Endothelial cell of umbilical vein (primary cell): ENCODE measurements at places on chromosomes 2 and 18. TPM values are rescaled to one million over a fixed set of nuclear protein-coding genes. Genes with fewer than 3 reads are reported as not detected.
A peak's percentile ranks its signal among the peaks of the same experiment; 100 is the strongest.

- no peak overlapping the region for H3K4me3 ChIP-seq
- H3K36me3 ChIP-seq, result no peaks in the 10 kb centered on the region
- no peak for DNase-seq
- no peaks in the 10 kb centered on the region for H3K4me1 ChIP-seq
Measured at GRCh38 chr18:59038295-59039039, 101.2 kb upstream of the SEC11C start.

- H3K36me3 ChIP-seq, result no peaks in the 10 kb centered on the region
- DNase-seq, result no peak
- H3K27me3 ChIP-seq, result no peaks in the 10 kb centered on the region
- H3K4me1 ChIP-seq, result peaks cover 16% of the 10 kb centered on the region
- no peak overlapping the region for H3K27ac ChIP-seq
Measured at GRCh38 chr18:79495591-79496071, 99.9 kb downstream of the NFATC1 start.

- no peaks in the 10 kb centered on the region for H3K4me1 ChIP-seq
- no peaks in the 10 kb centered on the region for H3K36me3 ChIP-seq
- DNase-seq, result no peak
- H3K4me3 ChIP-seq, result no peak overlapping the region
- no peak overlapping the region for H3K27ac ChIP-seq
Measured at GRCh38 chr18:75782204-75782603, 354.7 kb upstream of the SMIM21 start.

DNA sequence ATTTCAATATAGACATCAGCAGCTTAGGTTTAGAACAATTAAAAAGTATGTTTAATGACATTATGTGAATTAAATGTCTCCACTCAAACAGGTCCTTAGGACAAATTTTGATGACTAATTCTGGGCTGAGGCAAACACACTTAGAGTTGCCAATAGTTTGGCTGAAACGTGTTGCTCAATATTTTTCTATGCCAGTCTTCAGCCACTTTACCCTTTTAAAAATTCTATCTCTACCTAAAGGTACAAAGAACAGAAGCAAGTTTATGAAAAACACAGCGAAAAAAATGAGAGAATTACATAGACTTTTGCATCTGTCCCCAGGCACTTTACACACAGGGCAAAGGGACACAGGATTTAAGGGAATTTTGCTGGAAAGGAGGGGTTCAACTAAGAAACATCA is 4.5 kb downstream of the IDH1 start:
- peaks cover 7% of the 10 kb centered on the region for H3K36me3 ChIP-seq
- peak; percentile 33 for DNase-seq
- H3K4me3 ChIP-seq, result no peak overlapping the region
- H3K4me1 ChIP-seq, result peaks cover 28% of the 10 kb centered on the region
- H3K27me3 ChIP-seq, result no peaks in the 10 kb centered on the region
- H3K27ac ChIP-seq, result no peak overlapping the region

DNA sequence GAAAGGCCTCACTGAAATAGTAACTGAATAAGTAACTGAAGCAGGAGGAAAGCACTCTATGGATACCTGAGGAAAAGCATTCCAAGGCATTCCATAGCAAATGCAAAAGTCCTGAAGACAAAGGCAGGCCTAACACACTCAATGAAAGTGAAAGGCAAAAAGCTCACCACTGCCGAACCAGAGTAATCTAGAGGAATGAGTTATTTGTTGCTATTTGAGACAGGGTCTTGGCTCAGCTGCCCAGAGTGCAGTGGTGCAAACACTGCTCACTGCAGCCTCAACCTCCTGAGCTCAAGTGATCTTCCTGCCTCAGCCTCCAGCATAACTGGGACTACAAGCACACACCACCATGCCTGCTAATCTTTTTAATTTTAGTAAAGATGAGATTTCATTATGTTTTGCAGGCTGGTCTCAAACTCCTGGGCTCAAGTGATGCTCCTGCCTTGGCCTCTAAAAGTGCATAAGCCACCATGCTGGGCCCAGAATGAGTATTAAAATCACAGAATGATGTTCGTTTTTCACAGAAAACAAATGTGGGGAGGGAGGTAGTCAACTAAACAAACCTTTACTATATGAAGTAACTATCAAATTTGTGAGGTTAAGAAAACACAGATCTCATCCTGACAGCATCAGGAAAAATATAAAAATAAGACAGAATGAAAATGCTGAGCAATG is 17.9 kb downstream of the PIAS2 start:
- H3K4me1 ChIP-seq, result peaks cover 2% of the 10 kb centered on the region
- DNase-seq, result no peak
- H3K27me3 ChIP-seq, result no peaks in the 10 kb centered on the region
- no peak overlapping the region for H3K27ac ChIP-seq
- H3K36me3 ChIP-seq, result no peaks in the 10 kb centered on the region

DNA sequence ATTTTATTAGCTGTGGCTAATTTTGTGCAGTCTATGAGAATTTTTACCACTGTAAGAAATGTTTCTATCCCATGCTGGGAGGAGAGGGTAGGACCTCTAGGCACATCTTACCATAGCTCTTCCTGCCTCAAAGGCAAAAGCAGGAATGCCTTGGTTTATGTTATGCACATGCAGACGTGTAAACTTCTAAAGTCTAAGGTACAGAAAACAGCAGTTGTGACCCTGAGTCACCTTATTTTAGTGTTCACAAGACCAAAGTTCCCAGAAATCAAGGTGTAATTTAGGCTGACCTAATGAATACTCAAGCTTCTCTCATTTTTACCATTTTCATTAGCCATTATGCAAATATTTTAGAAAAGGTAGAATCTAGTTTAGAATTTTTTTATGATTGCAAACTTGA is 15.4 kb upstream of the WIPF1 start:
- no peak overlapping the region for H3K4me3 ChIP-seq
- DNase-seq, result no peak
- H3K4me1 ChIP-seq, result peaks cover 12% of the 10 kb centered on the region
- no peaks in the 10 kb centered on the region for H3K36me3 ChIP-seq

DNA sequence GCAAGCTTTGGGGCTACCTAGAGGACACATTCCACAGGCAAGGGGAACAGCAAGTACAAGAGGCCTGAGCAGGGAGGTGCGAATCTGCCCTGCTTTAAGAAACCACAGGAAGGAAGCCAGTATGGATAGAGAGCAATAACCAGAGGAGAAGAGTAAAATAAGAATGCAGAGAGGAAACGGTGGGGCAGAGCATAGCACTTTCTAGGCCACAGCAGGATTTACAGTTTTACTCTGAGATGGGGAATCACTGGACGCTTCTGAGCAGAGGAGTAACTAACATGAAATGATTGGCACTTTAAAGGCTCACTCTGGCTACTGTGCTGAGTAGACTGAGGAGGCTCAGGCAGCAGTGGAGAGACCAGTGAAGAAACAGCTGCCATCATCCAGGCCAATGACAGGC is 23.8 kb downstream of the AAK1 start:
- DNase-seq, result peak; percentile 20
- H3K27ac ChIP-seq, result no peak overlapping the region
- H3K4me3 ChIP-seq, result no peak overlapping the region
- H3K4me1 ChIP-seq, result peaks cover 27% of the 10 kb centered on the region
- H3K27me3 ChIP-seq, result no peaks in the 10 kb centered on the region

DNA sequence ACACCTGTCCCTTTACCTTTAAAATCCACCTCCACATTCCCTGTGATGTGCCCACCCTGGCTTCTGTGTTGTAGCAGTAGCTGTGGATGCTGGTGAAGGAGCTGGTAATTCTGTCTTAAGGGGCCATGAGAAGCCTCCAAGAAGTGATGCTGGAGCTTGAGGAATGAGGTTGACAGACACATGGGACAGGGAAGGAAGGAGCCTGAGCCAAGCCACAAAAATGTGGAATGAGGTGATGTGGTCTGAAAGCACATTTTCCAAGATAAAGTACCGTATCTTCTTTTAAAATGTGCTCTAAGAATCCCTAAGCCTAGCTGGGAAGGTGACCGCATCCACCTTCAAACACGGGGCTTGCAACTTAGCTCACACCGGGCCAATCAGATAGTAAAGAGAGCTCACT is 31.2 kb downstream of the VWA3B start:
- H3K36me3 ChIP-seq, result no peaks in the 10 kb centered on the region
- no peaks in the 10 kb centered on the region for H3K4me1 ChIP-seq
- H3K4me3 ChIP-seq, result no peak overlapping the region

DNA sequence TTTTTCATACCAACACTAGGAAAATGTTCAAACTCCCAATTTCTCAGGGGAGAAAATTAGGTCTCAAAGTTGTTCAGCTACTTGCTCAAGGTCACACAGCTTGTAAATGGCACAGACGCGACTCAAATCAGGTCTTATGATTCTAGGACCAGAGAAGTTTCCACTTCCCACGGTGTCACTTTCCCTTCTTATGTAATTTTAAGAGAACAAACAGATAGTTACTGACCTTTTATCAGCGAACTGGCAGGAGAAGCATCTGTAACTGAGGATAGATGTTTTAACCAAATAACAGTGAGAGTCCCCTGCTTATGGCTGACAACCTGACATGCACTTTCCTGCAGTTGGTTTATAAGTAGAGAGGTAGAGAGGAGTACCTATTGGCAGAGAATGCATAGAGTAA is 2.1 kb upstream of the KCNJ3 start:
- no peaks in the 10 kb centered on the region for H3K4me1 ChIP-seq
- no peak for DNase-seq
- no peak overlapping the region for H3K27ac ChIP-seq
- H3K27me3 ChIP-seq, result peaks cover 22% of the 10 kb centered on the region
- H3K4me3 ChIP-seq, result no peak overlapping the region

GRCh38 chr18:30522288-30522929 is 520.1 kb downstream of the DSC3 start:
- no peak overlapping the region for H3K4me3 ChIP-seq
- H3K27me3 ChIP-seq, result no peaks in the 10 kb centered on the region
- no peak for DNase-seq
- H3K27ac ChIP-seq, result no peak overlapping the region

GRCh38 chr2:200761266-200761665 is 50.4 kb upstream of the BZW1 start:
- peak; percentile 71 for DNase-seq
- peaks cover 60% of the 10 kb centered on the region for H3K4me1 ChIP-seq
- H3K27ac ChIP-seq, result peak overlapping the region; percentile 6
- no peaks in the 10 kb centered on the region for H3K27me3 ChIP-seq

- H3K27me3 ChIP-seq, result no peaks in the 10 kb centered on the region
- H3K4me3 ChIP-seq, result no peak overlapping the region
- H3K27ac ChIP-seq, result no peak overlapping the region
- DNase-seq, result no peak
- no peaks in the 10 kb centered on the region for H3K4me1 ChIP-seq
Measured at GRCh38 chr2:68279691-68280090, 27.4 kb upstream of the PPP3R1 start.

DNA sequence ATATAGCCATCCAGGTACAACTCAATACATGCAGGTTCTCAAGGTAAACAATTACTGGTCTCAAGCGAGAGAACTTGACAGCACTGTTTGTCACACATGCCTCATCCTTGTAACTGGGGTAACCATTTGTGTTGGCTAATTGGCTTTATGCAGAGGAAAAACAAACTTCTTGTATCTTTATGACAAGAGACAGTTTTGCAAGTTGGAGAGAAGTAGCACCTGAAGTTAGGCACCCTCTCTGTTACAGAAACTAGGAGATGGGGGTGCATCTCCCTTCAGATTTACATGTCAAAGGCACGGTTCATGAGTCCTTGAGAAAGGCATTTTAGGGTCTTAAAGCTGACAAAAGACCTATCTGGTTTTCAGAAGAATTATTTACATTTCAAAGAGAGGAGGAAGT is 241.7 kb downstream of the CD226 start:
- H3K36me3 ChIP-seq, result no peaks in the 10 kb centered on the region
- H3K4me1 ChIP-seq, result no peaks in the 10 kb centered on the region
- no peak overlapping the region for H3K4me3 ChIP-seq

GRCh38 chr2:49569176-49569575 is 414.9 kb upstream of the FSHR start:
- H3K4me3 ChIP-seq, result no peak overlapping the region
- no peaks in the 10 kb centered on the region for H3K4me1 ChIP-seq
- no peak for DNase-seq

DNA sequence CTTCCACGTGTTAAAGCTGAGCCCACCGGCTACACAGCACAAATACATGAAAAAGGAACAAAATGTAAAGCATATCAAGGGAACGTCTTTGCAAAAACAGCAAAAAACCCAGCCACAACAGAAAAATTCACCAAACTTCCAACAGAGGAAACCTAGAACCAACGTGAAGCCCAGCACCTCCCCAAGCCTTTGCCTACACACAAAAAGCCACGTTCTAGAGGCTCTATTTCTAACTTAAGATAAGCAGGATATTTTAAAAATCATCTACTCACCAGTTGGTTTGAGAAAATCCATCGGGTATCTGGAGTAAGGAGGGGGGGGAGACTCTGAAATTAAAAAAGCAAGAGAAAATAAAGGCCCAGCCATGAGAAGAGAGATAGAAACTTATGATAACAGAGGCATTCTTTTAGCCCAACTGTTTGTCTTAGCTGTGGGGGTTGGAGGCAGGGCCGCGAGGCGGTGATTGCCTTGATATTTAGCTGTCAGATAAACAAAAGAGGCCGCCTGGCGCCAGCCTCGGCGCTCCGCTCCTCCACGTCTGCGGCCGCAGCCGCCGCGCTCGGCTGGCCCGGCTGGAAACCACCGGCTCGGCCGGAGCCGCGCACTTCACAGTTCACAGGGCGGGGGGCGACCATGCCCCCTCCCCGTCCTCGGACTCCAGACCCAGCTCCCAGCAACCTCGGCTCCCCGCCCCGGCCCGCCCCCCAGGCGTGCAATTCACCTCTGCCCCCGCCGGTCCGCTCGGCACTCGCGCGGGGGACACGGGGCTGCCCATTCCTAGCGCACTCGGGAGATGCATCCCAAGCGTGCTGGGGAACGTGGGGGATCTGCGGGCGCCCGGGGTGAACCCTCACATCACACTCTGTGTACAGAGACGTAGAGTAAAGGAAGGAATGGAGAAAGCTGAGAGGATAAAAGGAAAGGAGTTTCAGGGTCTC is 2.4 kb downstream of the SMAD7 start:
- H3K27ac ChIP-seq, result no peak overlapping the region
- H3K4me3 ChIP-seq, result peak overlapping the region; percentile 55
- no peaks in the 10 kb centered on the region for H3K27me3 ChIP-seq
- no peaks in the 10 kb centered on the region for H3K36me3 ChIP-seq
- peaks cover 55% of the 10 kb centered on the region for H3K4me1 ChIP-seq
- DNase-seq, result peak; percentile 67

GRCh38 chr2:2621855-2622254 is 290.8 kb upstream of the MYT1L start:
- no peaks in the 10 kb centered on the region for H3K36me3 ChIP-seq
- no peak overlapping the region for H3K4me3 ChIP-seq
- H3K27me3 ChIP-seq, result no peaks in the 10 kb centered on the region
- H3K27ac ChIP-seq, result no peak overlapping the region

FOXI3 gene
- polyA plus RNA-seq, result not detected in 2 replicates

EFEMP1 gene
- polyA plus RNA-seq, result 10,356 and 11,813 TPM in 2 replicates

GULP1 gene
- polyA plus RNA-seq, result 24.4 and 24.7 TPM in 2 replicates

FRZB gene
- polyA plus RNA-seq, result 0.03 and 0.04 TPM in 2 replicates

TCF23 gene
- not detected in 2 replicates for polyA plus RNA-seq

DSC3 gene
- polyA plus RNA-seq, result 0.04 and 0.14 TPM in 2 replicates

DNAJC5G gene
- 1.4 and 1.7 TPM in 2 replicates for polyA plus RNA-seq
